ENCODE measurements at places on chromosomes 5 and 9.
A peak's percentile ranks its signal among the peaks of the same experiment; 100 is the strongest.

DNA sequence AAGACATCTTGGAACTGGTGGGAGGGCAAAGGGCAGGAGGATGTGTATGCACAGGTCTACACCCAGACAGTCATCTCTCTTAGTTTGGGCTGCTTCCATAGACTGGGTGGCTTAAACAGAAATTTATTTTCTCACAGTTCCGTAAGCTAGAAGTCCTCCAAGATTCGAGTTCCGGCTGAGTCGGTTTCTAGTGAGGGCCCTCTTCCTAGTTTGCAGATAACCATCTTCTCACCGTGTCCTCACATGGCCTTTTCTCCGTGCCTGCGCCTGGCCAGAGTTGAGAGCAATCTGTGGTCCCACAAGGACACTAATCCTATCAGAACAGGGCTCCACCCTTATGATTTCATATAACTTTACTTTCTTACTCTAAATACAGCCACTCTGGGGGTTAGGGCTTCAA lies 4.1 kb downstream of the SMIM32 start:
- no peak for DNase-seq

GRCh38 chr5:134410822-134411221 lies 859 bp downstream of the CDKN2AIPNL start:
- no peak for DNase-seq

GRCh38 chr5:35780236-35780635 lies 76.5 kb upstream of the IL7R start:
- no peak for DNase-seq

DNA sequence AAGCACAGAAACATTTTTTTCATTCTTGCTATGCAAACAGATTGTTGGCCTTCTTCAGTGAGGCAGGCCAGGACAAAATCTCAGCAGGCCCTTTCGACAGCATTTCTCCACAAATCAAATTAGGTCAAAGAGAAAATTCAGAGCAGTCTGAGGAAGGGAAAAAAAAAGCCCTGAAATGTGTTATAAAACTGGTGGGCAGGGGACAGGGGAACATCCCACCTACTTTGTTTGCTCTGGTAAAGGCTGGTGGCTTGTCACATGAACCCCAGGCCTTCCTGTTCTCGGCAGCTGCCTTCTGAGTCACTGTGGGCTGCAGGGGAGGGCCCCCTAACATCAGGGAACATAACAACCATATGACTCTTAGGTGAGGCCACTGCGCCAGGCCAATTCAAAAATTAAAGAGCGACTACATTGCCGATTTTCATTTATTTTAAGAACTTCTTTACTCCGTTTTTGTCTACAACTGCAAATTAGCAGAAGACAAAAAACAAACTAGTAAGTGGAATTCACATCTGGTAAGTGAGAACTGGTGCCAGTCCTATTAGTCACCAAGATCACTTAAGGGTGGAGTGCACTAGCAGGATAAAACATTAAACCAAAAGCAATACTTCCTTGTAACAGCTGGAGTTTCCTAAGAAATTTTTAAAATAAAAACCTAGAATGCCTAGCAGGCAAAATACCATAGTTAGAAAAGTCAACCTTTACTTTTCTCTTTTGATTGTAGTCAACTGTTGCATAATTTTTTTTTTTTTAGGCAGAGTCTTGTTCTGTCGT lies 46.2 kb upstream of the DENND4C start:
- DNase-seq: peak; percentile 66

DNA sequence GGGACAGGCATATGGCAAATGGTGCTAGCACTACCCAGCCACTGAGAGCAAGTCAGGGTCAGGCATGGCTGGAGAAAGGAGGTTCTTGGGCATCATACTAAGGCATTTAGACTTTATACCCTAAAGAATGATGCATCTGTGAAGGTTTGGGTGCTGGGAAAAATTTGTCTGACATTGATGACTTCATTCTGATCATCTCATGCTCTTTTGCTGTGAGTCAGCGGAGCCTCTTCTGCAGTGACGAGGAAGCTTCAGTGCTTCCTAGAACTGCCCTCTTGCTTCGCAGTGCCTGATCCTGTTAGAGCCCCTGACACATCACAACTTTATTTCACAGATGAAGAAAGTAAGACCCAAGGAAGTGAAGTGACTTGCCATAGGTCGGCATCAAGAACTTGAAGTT lies 266.6 kb upstream of the GAS1 start:
- DNase-seq: no peak

DNA sequence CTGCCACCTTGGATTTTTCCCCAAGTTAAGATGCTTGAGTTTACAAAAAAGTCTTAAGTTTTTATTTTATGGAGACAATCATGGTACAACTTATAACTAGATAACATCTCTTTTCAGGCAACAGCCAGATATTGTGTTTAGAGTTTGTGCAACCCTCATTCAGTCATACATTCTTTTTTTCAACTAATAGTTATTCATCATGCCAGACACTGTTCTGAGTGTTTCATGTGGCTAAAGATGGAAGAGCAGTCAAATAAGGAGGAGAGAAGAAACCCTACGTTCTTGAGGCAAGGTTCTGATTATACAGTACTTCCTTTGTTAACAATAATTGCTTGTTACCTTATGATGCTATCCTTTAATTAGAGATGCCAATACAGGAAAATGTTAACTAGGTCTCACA lies 42.1 kb upstream of the ZNF462 start:
- DNase-seq: no peak

GRCh38 chr9:73056245-73056644 lies 95.4 kb upstream of the ANXA1 start:
- no peak for DNase-seq

DNA sequence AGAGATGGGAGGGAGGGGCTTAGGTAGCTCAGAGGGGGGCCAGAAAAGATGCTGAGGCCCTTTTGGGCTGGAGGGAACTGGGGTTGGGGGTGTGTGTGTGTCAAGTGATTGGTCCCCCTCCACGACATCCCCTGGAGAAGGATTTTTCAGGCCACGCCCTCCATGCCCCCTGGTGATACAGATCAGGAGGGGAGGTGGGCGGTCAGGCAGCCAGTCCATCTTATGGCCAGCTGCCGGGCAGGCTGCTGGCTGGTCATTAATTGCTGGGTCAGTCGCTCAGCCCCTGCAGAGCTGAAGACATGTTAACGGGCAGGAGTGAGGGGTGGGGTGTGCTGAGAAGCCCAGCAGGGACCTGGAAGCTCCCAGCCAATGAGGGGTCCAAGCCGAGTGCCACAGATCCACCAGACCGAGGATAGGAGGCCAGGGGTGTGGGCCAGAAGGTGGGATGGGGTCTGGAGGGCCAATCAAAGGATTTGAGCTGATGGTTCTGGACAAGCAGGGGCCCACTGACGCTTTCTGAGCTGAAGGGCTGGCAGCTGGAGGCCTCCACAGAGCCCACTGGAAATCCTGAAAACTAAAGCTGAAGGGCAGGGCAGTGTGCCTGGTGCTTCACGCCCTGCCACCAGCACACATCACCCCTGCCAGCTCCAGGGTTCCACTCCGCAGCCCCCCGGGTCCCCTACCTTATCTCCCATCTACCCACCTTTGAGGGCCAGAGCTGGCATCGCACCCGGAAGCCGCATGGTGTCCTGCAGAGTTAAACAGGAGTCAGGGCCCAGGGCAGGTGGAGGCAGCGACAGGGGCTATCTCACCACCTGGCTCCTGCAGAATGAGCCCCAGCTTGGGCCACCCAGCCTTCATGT lies 19.1 kb downstream of the PDGFRB start:
- no peak for DNase-seq

- DNase-seq: no peak
Measured at GRCh38 chr9:122097679-122098315, 4.7 kb upstream of the TTLL11 start.

DNA sequence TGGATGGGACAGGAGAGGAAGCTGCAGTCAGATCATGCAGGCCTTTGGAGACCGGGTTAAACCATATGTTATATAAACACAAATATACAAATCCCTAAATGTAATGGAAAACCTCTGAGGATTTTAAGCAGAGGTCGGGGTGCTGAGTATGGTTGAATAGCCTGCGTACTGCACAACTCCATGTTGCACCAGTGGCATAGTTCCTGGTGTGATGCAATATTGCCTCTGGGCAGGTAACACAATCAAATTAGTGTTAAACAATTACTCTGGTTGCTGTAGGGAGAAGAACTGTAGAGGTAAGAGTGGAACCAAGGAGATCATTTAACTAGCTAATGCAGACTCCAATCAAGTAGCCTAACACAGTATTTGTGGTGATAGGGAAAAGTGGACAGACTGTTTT lies 21.3 kb upstream of the RNF145 start:
- DNase-seq: no peak

DNA sequence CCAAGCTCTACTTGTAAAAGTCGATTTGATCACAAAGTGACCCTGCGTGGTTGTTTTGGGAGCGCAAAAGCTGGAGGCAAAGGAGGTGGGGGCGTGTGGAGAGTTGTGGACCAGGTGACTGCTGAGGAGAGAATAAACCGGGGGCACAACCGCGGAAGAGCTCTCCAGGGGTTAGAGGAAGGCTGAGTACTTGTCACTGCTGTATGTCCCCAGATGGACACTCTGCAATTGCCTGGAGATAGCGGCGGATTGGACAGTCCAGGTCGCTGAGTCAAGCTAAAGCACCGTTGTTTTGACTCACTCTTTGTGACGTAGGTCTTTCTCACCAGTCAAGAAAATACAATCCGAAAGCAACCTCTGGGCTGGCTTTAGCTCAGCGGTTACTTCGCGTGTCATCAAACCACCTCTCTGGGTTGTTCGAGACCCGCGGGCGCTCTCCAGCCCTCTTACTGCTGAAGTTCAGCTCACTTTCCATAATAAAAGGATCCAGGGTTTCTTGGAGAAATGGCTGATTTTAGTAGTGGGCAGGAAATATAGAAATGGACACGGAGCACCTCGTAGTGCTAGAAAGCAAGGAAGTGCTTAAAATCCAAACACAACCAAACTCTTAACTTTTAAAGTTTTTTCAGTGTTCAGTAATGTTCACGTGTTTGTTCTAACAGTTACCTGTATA lies 25.7 kb downstream of the ZMAT2 start:
- peak; percentile 26 for DNase-seq

DNA sequence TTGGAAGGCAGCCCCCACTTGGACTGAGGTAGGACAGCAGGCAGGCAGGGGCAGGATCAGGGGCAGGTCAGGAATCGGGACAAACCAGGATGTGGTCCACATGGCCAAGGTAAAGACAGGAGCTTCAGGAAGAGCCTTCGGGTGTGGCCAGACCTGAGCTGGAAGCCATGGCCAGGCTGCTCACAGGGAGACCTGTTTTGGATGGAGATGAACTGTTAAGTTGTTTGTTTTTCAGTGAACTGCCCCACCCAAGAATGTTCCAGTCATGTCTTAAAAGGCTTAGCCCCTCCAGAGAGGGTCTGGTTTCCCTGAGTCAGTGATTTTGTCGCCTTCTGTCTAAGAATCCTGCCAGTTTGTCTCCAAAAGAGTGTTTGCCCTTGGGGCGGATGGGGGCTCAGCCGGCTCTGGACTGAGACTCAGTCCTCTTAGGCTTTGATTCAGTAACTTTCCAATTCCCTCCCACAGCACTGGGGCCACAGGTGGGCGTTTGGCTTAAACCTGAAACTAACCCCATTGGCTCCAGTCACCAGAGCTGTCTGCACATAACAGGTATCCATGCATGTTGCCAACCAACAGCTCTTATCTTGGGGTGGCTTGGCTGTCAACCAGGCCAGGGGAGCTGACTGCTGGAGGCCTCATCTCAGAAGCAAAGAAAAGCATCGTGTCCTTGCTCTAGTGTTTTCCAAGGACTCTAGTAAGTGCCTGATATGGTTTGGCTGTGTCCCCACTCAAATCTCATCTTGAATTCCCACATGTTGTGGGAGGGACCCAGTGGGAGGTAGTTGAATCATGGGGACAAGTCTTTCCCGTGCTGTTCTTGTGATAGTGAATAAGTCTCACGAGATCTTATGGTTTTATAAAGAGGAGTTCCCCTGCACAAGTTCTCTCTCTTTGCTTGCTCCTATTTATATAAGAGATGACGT lies 11.3 kb upstream of the ANKH start:
- no peak for DNase-seq

DNA sequence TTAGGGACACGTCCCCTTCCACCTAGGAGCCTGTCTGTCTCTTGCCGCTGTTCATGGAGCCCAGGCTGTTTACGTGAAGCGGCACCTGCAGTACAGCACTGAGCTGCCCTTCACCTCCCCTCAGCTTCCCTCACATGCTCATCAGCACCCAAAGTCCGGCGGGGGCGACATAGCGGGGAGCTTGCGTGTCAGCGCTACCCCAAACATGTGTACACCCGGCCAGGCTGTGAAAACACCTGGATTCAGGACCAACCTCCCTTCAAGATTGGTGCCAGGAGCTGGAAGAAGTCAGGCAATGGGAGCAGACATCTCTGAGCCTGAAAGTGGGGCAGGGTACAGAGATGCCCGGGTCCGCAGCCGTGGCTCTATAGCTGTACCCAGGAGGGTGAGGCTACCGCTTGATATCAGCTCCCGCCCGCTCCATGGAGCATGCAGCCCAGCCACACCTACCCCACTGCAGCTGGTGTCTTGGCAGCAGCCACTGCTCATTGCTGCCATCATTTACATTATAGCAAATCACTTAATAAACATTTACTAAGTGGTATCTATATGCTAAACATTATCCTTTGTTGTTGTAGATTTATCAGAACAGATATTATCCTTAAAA lies 712.1 kb downstream of the CDH9 start:
- DNase-seq: no peak

DNA sequence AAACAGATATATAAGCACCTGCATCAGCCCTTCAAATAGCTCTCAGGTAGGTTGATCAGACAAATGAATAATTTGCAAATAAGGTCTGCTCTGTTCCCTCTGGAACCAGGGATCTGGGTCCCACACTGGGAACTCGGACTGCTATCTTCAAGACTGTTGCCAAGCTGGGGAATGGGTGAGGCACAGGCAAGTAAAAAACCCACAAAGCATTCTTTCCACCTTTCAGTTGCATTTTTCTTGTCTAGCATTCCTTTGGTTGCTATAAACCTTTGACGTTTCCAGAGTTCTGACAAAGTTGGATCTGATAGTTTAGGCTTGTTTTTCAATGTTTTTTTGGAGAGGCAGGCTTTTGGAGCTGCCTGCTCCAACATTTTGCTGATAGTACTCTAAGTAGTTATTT lies 20.1 kb downstream of the FBXL17 start:
- no peak for DNase-seq

GRCh38 chr5:181171782-181172181 lies 24.4 kb downstream of the OR2V2 start:
- no peak for DNase-seq

DNA sequence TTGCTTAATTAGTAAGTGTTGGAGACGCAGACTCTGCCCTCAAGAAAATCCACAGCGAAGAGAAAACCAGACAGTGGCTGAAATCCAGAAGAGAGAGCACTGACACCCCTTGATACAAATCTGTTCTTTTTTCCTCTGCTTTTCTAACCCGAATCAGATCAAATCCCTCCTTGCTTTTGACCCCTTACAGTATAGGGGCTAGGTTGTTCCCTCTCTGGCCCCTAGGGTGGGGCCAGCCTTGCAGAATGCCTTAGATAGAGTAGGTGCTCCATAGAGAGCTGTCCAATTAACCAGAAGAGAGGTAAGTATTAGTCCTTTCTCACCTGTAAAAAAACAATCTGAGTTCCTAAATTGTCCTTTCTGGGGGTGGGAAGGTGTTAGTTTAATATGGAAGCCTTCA lies 10.1 kb downstream of the C1QTNF2 start:
- no peak for DNase-seq
